ENCODE measurements at places on chromosomes 5 and 9.

DNA sequence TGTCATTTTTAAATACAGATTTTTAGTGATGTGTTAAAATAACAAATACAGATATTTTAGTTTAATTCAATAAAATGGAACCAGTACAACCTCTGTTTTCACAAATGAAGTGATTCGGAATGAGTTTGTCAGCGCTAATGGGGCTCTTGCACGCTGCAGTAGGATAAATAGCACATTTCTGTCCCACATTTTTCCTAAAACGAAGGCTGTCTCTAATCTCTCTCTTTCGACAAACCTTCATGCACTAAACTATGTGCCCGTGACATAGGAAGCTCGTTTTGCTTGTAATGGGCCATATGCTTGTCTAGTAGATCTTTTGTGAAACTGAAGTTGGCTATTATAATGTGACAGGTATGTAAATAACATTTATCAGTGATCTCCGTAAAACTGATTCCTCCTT is 100.5 kb downstream of the INIP start:
- H3K36me3 ChIP-seq, result no peaks in the 10 kb centered on the region
- no peaks in the 10 kb centered on the region for H3K27me3 ChIP-seq
- H3K4me1 ChIP-seq, result no peaks in the 10 kb centered on the region
- H3K27ac ChIP-seq, result no peak overlapping the region
- no peak overlapping the region for H3K4me3 ChIP-seq

- peaks cover 39% of the 10 kb centered on the region for H3K36me3 ChIP-seq
- no peaks in the 10 kb centered on the region for H3K27me3 ChIP-seq
- no peak overlapping the region for H3K27ac ChIP-seq
- peaks cover 58% of the 10 kb centered on the region for H3K4me1 ChIP-seq
Measured at GRCh38 chr9:128101231-128101661, 26.3 kb downstream of the PTGES2 start.

- no peaks in the 10 kb centered on the region for H3K4me1 ChIP-seq
- H3K27me3 ChIP-seq, result no peaks in the 10 kb centered on the region
- H3K36me3 ChIP-seq, result no peaks in the 10 kb centered on the region
- H3K4me3 ChIP-seq, result no peak overlapping the region
- H3K27ac ChIP-seq, result no peak overlapping the region
Measured at GRCh38 chr5:157502143-157502647, 42.2 kb downstream of the NIPAL4 start.

GRCh38 chr9:136057236-136058081 is 37.6 kb downstream of the NACC2 start:
- no peaks in the 10 kb centered on the region for H3K36me3 ChIP-seq
- no peaks in the 10 kb centered on the region for H3K4me1 ChIP-seq
- no peak for DNase-seq
- H3K27ac ChIP-seq, result no peak overlapping the region
- no peaks in the 10 kb centered on the region for H3K27me3 ChIP-seq

DNA sequence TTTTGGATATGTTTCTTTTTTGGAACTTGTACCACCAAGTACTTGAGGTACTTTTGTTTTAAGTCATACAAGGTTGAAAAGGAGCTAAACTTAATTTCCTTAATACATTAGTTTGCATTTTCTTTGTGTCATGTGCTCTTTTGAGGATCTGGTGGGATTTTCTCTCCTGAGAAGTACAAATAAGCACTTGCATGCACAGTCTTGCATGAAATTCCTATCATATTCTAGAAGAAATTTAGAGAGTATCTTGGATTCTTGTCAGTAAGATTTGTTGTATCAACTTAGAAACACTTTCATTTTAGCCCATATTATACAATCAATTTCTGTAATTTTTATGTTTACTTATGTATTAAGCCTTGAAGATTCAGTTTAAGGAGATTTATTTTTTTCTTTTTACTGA is 64.9 kb downstream of the CCNH start:
- H3K27me3 ChIP-seq, result no peaks in the 10 kb centered on the region
- H3K27ac ChIP-seq, result no peak overlapping the region
- no peak for DNase-seq
- H3K36me3 ChIP-seq, result peaks cover 10% of the 10 kb centered on the region

GRCh38 chr5:159059722-159060121 is 40.0 kb downstream of the EBF1 start:
- H3K36me3 ChIP-seq, result no peaks in the 10 kb centered on the region
- no peaks in the 10 kb centered on the region for H3K4me1 ChIP-seq
- H3K27ac ChIP-seq, result no peak overlapping the region
- peaks cover 4% of the 10 kb centered on the region for H3K27me3 ChIP-seq
- no peak overlapping the region for H3K4me3 ChIP-seq

GRCh38 chr5:80249901-80250300 is 5.9 kb downstream of the SERINC5 start:
- no peak overlapping the region for H3K27ac ChIP-seq
- DNase-seq, result no peak
- no peaks in the 10 kb centered on the region for H3K27me3 ChIP-seq
- no peaks in the 10 kb centered on the region for H3K36me3 ChIP-seq
- peaks cover 72% of the 10 kb centered on the region for H3K4me1 ChIP-seq
- H3K4me3 ChIP-seq, result no peak overlapping the region

GRCh38 chr9:136549010-136549980 is 3.4 kb upstream of the NOTCH1 start:
- DNase-seq, result no peak
- H3K27me3 ChIP-seq, result no peaks in the 10 kb centered on the region
- no peak overlapping the region for H3K27ac ChIP-seq
- no peaks in the 10 kb centered on the region for H3K36me3 ChIP-seq

DNA sequence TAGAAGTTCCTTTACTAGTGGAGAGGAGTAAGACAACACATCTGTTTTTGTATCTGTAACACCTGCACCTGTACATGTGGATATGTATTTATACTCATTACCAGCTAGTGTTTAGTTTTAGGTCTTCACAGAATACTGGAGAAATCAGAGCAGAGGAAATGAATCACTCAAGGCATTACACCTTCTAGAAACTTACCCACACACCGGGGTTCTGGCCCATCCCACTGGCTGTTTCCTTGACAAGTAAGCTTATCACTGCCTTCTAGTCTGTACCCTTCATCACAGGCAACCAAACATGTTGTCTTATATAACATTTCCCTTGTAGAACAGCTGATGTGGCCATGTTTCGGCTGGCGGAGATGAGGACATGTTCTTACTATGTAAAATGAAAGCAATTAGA is 76.7 kb downstream of the SVEP1 start:
- no peak overlapping the region for H3K4me3 ChIP-seq
- no peak for DNase-seq
- no peaks in the 10 kb centered on the region for H3K36me3 ChIP-seq
- H3K27me3 ChIP-seq, result no peaks in the 10 kb centered on the region

- H3K27me3 ChIP-seq, result no peaks in the 10 kb centered on the region
- no peak for DNase-seq
- no peak overlapping the region for H3K4me3 ChIP-seq
- peaks cover 15% of the 10 kb centered on the region for H3K4me1 ChIP-seq
- H3K36me3 ChIP-seq, result peaks cover 3% of the 10 kb centered on the region
Measured at GRCh38 chr5:16471387-16471786, 5.8 kb upstream of the ZNF622 start.

Measured in CD8-positive, alpha-beta memory T cell (primary cell).